Glutamatergic neuron (in vitro differentiated cells): ENCODE measurements at places on chromosomes 2 and 18. TPM values are rescaled to one million over a fixed set of nuclear protein-coding genes. Genes with fewer than 3 reads are reported as not detected.

CCDC68 gene
- not detected for total RNA-seq

CHCHD5 gene
- total RNA-seq: 24.4 TPM

ABCG8 gene
- total RNA-seq: not detected

ASAP2 gene
- 49.6 TPM for total RNA-seq

KCNJ3 gene
- 3.6 TPM for total RNA-seq

DOK1 gene
- 14.0 TPM for total RNA-seq

TRIM43 gene
- total RNA-seq: 2.3 TPM

LIMS3 gene
- 0.98 TPM for total RNA-seq

MC2R gene
- not detected for total RNA-seq

NR4A2 gene
- 2.2 TPM for total RNA-seq

ZNF532 gene
- total RNA-seq: 217 TPM

MBOAT2 gene
- total RNA-seq: 72.5 TPM

GPR17 gene
- total RNA-seq: not detected

CYBRD1 gene
- 0.54 TPM for total RNA-seq

TUBA4B gene
- total RNA-seq: not detected

SERPINB3 gene
- total RNA-seq: not detected

UGT1A10 gene
- total RNA-seq: not detected

GDF7 gene
- not detected for total RNA-seq

DCAF17 gene
- 17.0 TPM for total RNA-seq

NEURL3 gene
- not detected for total RNA-seq

ASTL gene
- not detected for total RNA-seq

ALPG gene
- 2.4 TPM for total RNA-seq

ATP6V1C2 gene
- total RNA-seq: not detected

PMS1 gene
- total RNA-seq: 45.0 TPM

WDR12 gene
- 53.5 TPM for total RNA-seq

DOCK10 gene
- 1.1 TPM for total RNA-seq

ZNF396 gene
- total RNA-seq: 2.1 TPM

SKOR2 gene
- 6.7 TPM for total RNA-seq

MTERF4 gene
- 63.5 TPM for total RNA-seq

HOXD11 gene
- total RNA-seq: not detected

RAB17 gene
- not detected for total RNA-seq

CLEC4F gene
- 0.66 TPM for total RNA-seq

MREG gene
- 48.4 TPM for total RNA-seq

DSC1 gene
- not detected for total RNA-seq

DQX1 gene
- 0.91 TPM for total RNA-seq

NFU1 gene
- 40.0 TPM for total RNA-seq

MDH1B gene
- total RNA-seq: 0.98 TPM

CTIF gene
- 137 TPM for total RNA-seq

SIX3 gene
- 0.86 TPM for total RNA-seq
